Activated T-helper 1 cell treated with anti-CD3 and anti-CD28 coated beads, Interleukin-2, amount 50 U/mL, for 16 hours (primary cell): ENCODE measurements at places on chromosomes 12 and 14.

GRCh38 chr12:93798279-93799151, 121.3 kb downstream of the CRADD start:
- DNase-seq: no peak

DNA sequence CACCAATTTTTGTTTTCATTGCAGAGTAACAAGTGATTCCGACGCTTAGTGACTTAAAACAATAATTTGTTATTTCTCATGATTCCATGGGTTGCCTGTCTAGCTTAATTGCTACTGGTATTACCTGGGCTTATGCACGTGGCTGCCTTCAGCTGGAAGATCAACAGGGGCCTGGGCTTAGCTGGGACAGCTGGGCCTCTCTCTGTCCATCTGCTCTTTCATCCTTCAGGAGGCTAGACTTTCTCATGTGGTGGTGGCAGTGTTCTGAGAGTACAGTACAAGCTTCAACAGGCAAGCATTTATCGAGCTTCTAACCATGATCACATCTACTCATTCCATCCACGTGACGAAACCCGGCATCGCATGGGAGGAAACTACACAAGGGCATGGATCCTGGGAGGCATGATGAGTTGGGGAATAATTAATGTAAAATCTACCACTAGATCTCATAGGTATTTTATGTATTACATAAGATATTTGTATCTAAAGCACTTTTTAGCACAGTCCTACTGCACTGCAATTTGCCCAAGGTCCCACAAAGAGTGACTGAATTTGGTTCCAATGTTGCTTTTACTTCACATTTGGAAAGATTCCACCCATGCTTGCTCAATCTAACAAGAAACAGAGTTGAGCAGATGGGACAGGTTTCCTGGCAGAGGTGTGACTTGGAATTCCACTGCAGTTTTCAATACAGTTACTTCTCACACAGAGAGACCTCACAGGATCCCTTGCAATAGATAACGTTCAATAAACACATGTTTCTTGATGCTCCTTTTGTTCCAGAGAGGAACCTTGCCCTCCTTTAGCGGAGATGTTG, 153.1 kb upstream of the FRMD6 start:
- no peak for DNase-seq

DNA sequence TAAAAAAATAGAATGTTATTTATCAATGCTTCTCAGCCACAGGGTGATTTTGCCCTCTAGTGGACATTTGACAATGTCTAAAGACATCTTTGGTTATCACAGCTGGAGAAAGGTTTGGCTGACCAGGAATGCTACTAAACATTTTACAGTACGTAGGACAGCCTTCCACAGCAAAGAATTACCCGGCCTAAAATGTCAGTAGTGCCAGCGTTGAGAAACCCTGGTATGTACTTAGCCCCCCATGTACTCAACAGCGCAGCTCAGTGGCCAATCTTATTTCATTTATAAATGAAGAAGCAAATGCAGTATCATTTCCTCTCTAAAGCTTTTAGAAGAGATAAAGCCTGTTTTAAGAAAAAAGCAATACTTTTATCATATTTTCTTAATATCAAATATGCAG, 5.8 kb downstream of the MARK3 start:
- no peak for DNase-seq

- DNase-seq: no peak
These were observed 13.7 kb upstream of the TMEM106C start for GRCh38 chr12:47949441-47950341.

GRCh38 chr12:90207799-90208198, 499.2 kb upstream of the ATP2B1 start:
- DNase-seq: no peak

- DNase-seq: no peak
These were observed 5.9 kb upstream of the B3GNT4 start for GRCh38 chr12:122197612-122197966.

DNA sequence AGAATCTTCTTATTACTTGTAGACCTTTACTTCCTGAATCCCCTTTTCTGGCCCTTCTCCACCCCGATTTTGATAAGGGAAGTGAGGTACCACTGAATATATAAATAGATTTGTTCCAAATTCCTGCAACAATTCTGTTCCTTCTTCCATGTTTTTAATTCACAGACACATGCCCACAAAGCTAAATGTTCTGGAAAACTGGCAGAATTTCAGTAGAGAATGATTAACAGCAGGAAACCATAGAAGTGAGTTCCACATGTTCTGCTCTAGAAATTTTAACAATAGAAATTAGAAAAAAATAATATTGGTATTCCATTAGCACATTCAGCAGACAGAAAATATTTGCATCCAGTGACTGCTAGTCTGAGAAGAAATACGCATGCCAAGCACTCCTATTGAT, 139.6 kb downstream of the SLC2A13 start:
- DNase-seq: no peak

DNA sequence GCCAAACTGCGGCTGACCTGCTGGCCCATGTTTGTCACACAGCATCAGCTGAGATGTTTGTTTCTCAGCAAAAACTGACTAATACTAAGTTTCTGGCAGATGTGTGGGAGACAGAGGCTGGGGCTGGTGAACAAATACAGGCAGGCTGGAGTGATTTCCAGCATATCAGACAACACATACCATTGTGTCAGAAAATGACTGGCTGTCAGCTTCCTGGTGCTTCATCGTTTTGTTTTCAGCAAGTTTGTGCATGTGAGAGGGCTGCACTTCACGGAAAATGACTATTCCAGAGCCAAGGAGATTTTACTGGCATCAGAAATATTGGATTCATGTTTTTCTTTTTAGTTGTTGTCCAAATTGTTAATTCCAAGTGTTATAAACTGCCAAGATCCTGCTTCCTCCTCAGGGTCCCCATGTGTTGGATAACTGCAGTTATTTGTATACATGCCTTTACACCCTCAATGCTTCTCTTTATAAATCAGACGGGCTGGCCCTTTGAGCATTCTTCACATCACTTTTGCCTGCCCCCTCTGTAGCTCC, 145.7 kb downstream of the GALC start:
- DNase-seq: no peak

DNA sequence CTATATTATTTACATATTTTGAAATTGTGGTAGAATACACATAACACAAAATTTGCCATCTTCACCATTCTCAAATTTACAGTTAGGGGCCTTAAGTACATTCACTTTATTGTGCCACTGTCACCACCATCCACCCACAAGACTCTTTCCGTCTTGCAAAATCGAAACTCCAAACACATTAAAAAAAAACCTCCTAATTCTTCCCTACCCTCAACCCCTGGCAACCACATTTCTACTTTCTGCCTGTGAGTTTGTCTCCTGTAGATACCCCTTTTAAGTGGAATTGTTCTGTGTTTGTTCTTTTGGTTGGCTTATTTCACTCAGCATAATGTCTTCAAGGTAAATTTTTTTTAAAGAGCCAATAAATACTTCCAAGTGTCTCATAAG, 31.6 kb upstream of the AMIGO2 start:
- DNase-seq: no peak
